ENCODE measurements at places on chromosomes 6 and 20. TPM values are rescaled to one million over a fixed set of nuclear protein-coding genes. Genes with fewer than 3 reads are reported as not detected.

Gene FBXO30
- total RNA-seq: 14.2 TPM

Gene NAPB
- total RNA-seq: 8.8 TPM

Gene LAMP5
- not detected for total RNA-seq

Gene DEFB118
- not detected for total RNA-seq

Gene EYS
- total RNA-seq: not detected

Gene SLC2A4RG
- 17.7 TPM for total RNA-seq

Gene NUDT3
- 10.6 TPM for total RNA-seq

Gene DDO
- total RNA-seq: 0.09 TPM

Gene RIPOR2
- total RNA-seq: 0.34 TPM

Gene SPATS1
- not detected for total RNA-seq

Gene RSPH4A
- under 0.01 TPM for total RNA-seq

Gene EPB41L1
- total RNA-seq: 12.0 TPM

Gene CRYBG1
- total RNA-seq: 8.0 TPM

Gene TPD52L1
- 7.4 TPM for total RNA-seq

Gene SYS1
- 15.8 TPM for total RNA-seq

Gene LPA
- not detected for total RNA-seq

Gene IRF4
- 0.63 TPM for total RNA-seq

Gene C6orf47
- 19.9 TPM for total RNA-seq

Gene RSPH3
- total RNA-seq: 4.8 TPM

Gene SLC22A23
- total RNA-seq: 4.9 TPM

Gene SLC22A16
- total RNA-seq: not detected

Gene MYLIP
- total RNA-seq: 33.2 TPM

Gene COQ3
- 1.7 TPM for total RNA-seq

Gene ESR1
- 0.77 TPM for total RNA-seq

Gene NKAPL
- 2.0 TPM for total RNA-seq

Gene DDX43
- 0.32 TPM for total RNA-seq

Gene PRSS16
- total RNA-seq: not detected

Gene DUSP22
- 13.9 TPM for total RNA-seq

Gene ECT2L
- 0.09 TPM for total RNA-seq

Gene NKX2-4
- not detected for total RNA-seq

Gene CGA
- 0.16 TPM for total RNA-seq

Gene HLA-DOB
- 0.32 TPM for total RNA-seq
